AG10803 (cell line): ENCODE measurements at places on chromosomes 16 and 17.
A peak's percentile ranks its signal among the peaks of the same experiment; 100 is the strongest.

DNA sequence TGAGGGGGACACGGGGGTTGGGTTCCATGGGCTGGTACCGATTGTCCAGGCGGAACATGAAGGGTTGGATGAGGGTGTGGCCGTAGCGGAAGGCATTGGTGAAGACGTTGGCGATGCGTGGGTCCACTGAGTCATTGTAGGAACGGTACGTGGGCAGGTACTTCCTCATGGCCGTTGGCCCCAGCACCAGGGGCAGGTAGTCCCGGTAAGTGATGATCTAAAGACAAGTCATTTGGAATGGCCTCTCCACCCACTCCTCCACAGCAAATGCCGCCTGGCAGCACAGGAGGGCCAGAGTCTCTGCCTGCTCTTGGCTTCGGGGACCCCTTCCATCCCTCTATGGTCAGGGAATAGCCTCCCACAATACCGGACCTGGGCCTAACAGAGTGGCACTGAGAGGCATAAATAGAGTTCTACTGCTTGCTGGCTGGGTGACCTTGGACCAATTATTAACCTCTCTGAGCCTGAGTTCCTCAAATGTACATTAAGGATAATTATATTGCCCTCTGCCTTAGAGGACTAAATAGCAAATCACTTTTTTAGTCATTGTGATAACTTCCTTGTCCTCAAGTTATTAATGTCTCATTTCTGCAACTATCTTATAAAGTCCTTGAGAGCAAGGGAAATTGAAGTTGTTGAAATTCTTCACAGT, 7.2 kb downstream of the MPO start:
- no peak for DNase-seq

DNA sequence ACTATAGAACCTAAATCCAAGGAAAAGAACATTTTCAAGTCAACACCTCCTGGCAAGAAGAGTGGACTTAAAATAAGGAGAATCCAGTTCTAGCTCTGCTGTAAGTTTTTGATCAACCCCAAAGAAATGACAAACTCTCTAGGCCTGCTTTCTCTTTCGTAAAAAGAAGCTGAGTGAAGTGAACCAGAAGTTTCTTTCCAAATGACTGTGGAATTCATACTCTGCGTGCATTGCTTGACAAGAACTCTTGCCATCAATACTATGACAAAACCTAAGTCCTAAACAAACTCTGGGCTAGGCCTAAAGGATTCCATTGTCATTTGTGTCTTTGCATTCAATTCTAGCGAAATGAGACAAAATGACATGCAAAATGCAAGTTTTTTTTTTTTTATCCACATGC, 187.5 kb upstream of the SOX9 start:
- peak; percentile 16 for DNase-seq

GRCh38 chr17:46152423-46152822, 40.8 kb downstream of the KANSL1 start:
- no peak for DNase-seq

- DNase-seq: no peak
These were observed 7.3 kb upstream of the ZDHHC7 start for GRCh38 chr16:85018529-85019236.

DNA sequence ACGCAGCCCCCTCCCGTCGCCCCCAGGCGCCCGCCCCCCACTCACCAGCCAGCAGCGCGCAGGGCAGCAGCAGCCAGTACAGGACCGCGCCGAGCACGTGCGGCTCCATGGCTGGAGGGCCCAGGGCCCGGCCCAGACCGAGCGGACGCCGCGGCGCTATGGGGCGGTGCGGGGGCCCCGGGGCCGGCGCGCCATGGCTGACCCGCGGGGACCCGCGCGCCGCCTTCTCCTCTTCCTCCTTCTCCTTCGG, 239 bp downstream of the PIEZO1 start:
- no peak for DNase-seq

DNA sequence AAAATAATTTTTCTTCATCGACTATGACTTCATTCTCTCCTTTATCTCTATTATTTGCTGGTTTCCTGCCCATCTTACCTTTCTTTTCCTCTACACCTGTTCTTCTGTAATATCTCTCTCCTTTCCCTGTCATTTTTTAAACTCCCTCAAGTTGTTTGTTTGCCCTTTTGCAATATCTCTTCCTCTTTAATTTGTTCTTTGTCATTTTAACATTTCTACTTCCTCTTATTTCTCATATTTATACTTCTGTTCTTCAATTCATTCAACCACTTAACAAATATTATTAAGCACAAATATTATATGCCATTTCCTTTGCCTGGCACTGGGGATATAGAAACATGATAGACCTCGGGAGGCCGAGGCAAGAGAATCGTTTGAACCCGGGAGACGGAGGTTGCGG, 22.6 kb downstream of the MAP3K3 start:
- DNase-seq: no peak

GRCh38 chr16:4231367-4231766, 10.5 kb downstream of the SRL start:
- DNase-seq: no peak
